ENCODE measurements at places on chromosomes 11 and 22.
A peak's percentile ranks its signal among the peaks of the same experiment; 100 is the strongest.

DNA sequence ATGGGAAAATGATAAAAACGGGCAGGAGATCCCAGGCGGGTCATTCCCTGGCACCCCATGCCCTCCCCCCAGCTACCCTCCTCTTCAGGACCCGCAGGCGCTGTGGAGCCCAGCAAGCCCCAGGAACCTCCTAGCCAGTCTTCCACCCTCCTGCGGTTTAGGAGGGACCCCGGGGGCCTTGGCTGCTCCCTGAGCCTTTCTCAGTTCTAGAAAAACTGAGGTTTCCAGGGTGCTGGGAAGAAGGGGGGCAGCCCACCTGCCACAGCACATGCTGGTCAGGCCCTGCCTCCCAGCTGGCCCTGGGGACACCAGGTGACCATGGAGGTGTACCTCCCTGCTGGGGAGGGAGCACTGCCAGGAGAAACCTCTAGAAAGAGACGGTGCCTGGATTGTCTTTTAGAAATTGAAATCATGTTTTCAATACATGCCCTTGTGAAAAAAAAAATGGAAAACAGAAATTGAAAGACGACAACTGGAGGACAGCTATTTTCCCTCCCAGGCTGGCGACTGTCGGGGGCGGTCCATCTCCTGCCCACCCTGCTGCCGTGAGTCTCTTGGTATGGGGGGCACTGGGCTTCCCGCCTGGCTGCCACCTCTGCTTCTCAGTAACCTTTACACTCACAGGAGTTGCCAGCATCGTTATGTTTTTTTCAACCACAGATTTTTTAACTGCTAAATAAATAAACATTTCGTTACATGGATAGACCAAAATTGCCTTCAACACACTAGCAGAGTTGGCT lies 398.5 kb downstream of the TBC1D22A start:
- no peak for DNase-seq

DNA sequence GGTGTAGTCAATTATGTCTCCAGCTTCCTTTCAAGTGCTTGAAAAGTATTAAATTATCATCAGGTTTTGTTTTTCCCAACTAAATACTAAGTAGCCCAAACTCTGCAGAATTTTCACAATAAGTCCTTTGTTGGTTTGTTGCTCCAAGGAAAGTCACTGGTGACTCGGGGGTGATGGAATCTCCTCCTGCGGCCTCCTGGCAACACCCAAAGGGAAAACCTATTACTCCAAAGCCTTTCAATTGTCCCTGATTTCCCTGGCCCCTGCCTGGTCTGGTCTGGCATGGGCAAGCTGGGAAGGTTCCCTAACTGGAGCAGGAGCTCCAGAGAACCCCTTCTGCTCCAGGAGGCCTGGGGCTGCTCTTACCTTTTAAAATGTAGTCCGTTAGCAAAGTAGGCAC lies 47.9 kb downstream of the FEZ1 start:
- no peak for DNase-seq

DNA sequence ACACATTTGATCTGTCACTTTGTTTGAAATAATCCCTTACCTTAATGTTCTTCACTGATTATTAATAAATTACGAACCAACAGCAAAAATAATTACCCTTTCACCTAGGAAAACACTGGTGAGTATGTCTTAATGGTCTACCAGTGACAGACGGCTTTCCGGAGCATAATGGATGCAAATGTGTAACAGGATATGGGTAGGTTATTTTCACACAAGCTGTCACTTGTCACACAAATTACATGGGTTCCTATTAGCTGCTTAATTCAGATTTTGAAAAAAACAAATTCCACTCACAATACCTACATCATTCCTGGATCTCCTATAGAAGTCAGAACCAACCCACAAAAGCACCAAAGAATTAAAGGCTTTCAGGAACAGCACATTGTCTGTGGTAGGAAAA lies 127.9 kb downstream of the WT1 start:
- peak; percentile 95 for DNase-seq

GRCh38 chr22:25843660-25844405 lies 101.8 kb downstream of the MYO18B start:
- no peak for DNase-seq

- DNase-seq: no peak
Observed at GRCh38 chr11:116563028-116563711, 209.6 kb downstream of the BUD13 start.

DNA sequence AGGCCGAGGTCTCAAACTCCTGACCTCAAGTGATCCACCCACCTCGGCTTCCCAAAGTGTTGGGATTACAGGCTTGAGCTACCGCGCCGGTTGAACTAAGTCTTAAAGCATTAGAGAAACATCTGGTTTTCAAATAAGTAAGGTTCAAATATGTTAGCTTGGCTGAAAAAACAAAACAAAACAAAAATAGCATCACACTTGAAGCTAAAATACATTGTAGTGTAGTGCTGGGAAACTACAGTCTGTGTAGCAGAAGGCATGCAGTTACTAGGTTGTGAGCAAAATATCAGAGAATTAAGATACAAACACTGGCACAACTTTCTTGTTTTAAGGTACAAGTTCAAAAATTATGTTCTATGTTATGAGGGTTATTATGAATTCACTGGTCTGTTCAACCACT lies 224.8 kb upstream of the CHORDC1 start:
- DNase-seq: no peak

DNA sequence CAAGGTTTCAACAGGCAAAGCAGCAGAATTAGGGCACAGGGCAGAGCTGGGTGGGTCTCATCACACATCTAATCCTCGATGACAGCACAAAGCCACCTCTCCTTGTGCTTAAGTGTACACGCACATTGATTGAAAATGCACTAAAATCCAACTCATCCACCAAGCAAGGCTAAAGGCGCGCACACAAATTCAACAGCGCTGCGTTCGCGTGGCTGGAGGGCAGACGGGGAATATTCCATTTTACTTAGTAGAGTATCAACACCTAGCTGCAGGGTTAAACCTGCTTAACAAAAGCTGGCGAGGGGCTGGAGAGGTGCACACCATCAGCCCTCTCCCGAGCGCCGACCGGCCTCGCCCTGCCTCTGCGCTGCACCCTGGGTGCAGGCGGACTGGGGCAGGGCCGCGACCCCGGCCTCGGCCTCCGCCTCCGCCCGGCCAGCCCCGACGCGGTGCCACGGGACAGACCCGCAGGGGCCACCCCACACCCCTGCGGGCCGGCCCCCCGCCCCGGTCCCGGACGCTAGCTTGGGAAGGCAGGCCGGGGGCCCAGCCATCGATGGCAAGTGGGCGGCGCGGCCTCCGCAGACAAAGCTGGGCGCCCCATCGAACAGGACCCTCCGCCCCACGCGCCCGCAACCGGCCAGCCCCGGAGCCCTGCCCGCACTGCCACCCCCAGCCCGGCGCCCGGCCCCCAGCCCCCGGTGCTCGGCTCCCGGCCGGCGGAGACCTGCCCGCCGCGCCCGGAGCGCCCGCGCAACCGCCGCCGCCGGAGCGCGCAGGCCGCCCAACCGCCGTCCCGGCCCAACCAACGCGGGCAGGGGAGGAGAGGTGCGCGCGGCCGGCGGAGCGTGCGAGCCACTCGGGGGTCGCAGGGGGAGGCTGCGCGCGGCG lies 929 bp downstream of the PRDM10 start:
- DNase-seq: no peak

DNA sequence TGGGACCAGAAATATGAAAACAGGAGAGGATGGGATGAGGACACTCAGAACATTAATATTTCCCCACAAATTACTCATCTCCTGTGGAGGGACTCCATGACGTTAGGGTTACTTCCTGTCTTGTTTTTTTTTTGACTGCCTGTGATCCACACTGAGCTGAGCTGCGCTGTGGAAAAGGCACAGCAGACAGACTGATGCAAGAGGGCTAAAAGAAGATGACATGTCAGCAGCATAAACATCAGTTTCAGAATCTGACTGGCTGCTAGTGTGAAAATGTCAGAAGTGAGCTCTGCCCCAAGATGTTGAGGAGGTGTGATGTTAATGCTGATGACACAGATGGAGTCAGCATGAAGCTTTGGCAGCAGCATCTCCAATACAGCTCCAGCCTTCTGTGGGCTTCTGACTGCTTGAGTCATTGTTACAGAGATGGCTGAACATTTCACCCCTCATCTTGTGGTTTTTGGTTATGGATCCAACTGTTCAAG lies 286.8 kb downstream of the BLID start:
- DNase-seq: no peak

DNA sequence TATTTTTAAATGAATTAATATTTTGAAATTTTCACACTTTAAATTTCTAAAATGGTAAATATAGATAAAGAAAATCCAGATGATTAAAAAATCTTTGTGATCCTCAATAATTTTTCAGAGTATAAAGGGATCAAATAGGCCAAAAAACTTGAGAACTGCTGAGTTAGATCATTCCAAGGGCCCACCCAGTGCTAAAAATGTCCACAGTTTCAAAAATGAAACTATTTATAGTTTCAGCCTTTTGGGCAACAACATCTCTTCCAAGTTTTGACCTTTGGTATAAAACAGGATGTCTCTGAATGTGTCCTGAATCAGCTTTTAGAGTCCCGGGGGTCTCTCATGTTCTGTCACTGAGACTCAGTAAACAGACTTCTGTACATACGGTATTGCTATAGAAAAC lies 20.9 kb upstream of the BAIAP2L2 start:
- DNase-seq: no peak

GRCh38 chr11:71998649-71999310 lies at the start of gene IL18BP:
IL18BP (plus strand) TSS chr11:71998909; CDS start chr11:71999985, 1,076 bp downstream.
- no peak for DNase-seq

GRCh38 chr22:17438026-17438425 lies 68.8 kb downstream of the CECR2 start:
- DNase-seq: no peak

GRCh38 chr11:105918039-105918438 lies 104.0 kb downstream of the MSANTD4 start:
- DNase-seq: no peak

- DNase-seq: no peak
Observed at GRCh38 chr22:32590556-32590955, 115.9 kb downstream of the FBXO7 start.

DNA sequence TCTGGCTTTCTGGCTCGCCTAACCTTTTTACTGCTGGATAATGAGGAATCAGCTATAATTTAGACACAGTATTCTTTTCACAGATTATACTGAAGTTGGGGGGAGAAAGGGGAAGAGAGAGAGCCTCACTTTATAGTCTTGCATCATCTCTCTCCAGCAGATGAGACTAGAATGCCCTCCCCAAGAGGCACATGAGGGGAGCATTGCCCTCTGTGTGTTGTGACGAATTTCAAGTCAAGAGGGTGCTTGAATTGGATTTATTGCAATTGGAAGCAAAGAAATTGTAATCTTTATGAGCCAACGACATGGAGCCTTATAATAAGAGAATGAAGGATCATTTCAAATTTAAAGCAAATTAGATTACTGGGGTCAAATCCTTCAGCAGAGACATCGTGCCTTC lies 17.6 kb upstream of the CADM1 start:
- no peak for DNase-seq

- DNase-seq: no peak
Observed at GRCh38 chr11:17477084-17477333, 364 bp upstream of the ABCC8 start.

- DNase-seq: no peak
Observed at GRCh38 chr11:17209939-17210245, 2.1 kb upstream of the PIK3C2A start.

DNA sequence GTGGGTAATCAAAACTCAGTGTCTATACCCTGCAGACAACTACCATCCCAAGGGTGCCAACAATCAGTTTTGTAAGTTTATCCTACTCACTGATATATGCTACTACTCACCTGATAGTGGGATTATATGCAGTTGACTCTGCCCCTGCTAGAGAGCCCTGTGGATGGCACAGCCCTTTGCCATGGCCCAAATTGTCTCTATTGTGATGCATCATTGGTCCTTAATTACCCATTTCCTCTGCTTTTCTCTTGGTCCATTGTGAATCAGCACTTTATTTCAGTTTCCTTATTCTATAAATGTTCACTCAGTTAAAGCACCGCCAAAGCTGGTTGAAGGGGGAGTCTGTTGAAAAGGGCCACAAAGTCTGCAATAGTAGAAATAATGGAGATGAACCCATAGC lies 42.3 kb downstream of the PLAAT5 start:
- no peak for DNase-seq

- DNase-seq: no peak
Observed at GRCh38 chr11:19276859-19277808, 36.4 kb upstream of the E2F8 start.

GRCh38 chr22:37228106-37229011 lies 15.7 kb downstream of the RAC2 start:
- DNase-seq: no peak

- no peak for DNase-seq
Observed at GRCh38 chr22:35128637-35129036, 62.7 kb downstream of the ISX start.

DNA sequence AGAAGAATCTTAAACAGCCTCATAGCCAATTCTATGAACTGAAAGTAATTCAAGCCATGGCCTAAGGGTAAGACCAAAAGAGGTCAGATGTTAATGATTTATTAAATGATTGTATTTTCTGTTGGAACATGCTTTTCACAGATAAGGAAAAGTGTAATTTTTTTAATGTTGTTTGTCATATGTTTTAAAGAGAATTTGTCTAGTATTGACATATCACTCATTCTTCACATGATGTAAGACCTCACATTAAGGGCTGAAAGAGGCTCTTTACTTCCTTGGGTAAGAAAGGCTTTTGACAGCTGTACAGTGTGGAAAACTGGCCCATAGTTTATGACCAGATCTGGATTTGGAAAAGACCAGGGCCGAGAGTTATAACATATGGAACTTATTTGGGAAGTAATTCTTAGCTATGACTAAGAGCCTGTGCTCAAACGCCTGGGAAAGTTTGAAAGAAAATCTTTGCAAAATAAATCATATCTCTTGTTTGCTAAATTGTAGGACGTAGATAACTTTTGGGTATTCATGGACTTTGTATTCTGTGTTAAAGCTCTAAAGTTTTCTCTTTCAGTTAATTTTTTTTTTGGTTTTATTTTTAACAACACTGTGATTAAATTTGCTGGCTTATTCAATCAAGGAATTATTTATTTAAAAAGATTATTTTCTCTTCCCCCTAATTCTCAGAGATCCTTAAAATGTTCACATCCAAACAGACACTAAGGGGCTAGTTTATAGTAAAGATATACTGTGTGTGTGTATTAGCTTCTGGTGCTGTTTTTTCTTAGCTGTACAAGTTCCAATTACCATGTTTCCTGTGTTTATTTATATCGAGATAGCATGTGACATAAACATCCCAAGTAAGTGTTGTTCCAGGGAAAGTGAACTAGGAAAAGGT lies 162.2 kb downstream of the ARHGAP42 start:
- DNase-seq: no peak

GRCh38 chr22:33461698-33462434 lies 403.7 kb upstream of the SYN3 start:
- DNase-seq: no peak

GRCh38 chr11:79501707-79502106 lies 60.9 kb upstream of the TENM4 start:
- no peak for DNase-seq

- no peak for DNase-seq
Observed at GRCh38 chr11:555227-555779, 5.2 kb downstream of the LMNTD2 start.

- DNase-seq: no peak
Observed at GRCh38 chr11:2265396-2265795, 5.0 kb downstream of the ASCL2 start.

DNA sequence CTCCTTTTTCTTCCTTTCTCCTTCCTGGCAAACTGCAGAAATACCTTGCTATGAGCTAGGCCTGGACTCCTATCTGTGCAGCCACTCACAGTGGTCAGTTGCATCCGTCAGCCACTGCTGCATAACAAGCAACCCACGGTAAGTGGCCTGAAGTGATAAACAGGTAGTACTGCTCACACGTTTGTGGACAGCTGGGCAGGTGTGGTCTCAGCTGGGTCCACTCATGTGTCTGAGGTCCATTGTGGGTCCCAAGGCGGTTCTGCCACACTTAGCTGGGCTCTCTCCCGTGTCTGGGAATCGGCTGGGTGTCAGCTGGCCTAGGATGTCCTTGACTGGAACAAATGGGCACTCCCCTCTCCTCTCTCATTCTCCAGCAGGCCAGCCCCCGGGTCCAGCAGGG lies 109.3 kb downstream of the BRD1 start:
- no peak for DNase-seq
